ENCODE measurements at places on chromosomes 3 and 15.

GRCh38 chr3:86929046-86929445 is 61.9 kb downstream of the VGLL3 start:
- DNase-seq: no peak

GRCh38 chr3:197906850-197907187 is 43.2 kb upstream of the RPL35A start:
- DNase-seq: no peak

- peak; percentile 62 for DNase-seq
These were observed 24.0 kb upstream of the C3orf70 start for GRCh38 chr3:185176750-185177359.

DNA sequence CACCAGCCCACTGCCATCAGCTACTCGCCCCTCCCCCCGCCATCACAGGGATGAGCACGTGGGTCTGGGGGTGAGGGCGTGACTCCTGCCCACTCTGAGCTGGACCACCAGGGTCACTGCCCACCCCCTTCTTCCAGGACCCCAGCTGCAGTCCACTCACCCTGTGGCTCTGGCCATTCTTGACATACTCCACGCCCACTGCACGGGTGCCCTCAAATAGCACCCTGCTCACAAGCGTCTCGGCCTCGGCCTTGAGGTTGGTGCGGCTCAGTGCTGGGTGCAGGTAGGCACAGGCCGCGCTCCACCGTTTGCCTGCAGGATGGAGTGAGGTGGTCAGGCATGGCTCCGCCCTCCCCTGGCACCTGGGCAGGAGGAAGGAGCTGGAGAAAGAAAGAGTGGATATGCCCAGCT is 23.9 kb downstream of the CHDH start:
- no peak for DNase-seq

DNA sequence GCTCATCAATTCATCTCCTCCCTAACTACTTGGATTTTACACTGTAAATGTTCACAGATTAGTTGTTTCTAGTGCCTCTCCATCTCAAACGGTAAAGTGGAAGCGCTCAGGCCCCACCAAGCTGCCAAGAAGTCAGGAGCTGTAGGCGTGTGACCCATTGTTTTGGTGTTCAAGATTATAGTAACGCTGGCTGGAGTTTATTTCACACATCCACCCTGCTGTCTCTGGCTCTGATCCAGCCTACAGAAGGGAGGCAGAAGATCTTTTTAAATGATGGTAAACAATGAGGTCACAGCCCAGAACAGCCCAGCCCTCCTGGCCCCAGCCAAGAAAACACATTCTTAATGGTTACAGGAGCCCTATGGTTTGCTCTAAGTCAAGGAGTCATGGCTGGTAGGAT is 25.7 kb upstream of the GALNT15 start:
- DNase-seq: peak; percentile 65
